ENCODE measurements at places on chromosomes 1 and 21.

DNA sequence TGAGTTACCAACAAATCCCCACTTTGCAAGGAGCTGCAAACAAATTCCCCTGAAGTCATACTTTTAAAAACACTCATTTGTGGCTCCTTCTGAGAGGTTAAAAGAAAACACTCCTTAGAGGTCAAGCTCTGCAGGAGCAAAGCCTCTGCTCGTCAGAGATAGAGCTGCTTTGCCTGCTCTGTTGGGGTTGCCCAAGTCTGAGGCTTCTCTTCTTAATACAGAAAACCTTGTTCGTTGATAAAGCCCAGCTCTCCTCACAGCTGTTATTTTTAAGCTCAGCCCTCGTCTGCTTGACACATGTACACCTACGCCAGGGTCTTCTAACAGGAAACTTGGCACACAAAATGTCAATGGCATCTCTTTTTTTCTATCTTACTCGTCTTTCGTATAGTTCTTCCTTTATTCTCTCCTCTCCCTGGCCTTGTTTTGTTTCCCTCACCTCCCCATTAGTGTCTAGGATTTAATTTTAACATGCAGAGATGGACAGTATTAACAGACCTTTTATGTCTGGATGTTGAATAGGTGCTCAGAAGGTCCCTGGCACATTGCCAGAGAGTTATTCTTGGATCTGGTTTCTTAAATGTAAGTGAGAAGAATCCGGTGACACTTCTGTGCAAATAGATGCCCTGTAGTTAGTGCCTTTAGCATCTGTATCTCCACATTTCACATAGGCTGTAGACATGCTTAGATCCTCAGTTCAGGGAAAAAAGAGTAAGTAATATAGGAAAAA is 86.0 kb downstream of the LRRC53 start:
- no peak for DNase-seq

- no peak for DNase-seq
Measured at GRCh38 chr1:3668585-3669300, 16.4 kb downstream of the TP73 start.

DNA sequence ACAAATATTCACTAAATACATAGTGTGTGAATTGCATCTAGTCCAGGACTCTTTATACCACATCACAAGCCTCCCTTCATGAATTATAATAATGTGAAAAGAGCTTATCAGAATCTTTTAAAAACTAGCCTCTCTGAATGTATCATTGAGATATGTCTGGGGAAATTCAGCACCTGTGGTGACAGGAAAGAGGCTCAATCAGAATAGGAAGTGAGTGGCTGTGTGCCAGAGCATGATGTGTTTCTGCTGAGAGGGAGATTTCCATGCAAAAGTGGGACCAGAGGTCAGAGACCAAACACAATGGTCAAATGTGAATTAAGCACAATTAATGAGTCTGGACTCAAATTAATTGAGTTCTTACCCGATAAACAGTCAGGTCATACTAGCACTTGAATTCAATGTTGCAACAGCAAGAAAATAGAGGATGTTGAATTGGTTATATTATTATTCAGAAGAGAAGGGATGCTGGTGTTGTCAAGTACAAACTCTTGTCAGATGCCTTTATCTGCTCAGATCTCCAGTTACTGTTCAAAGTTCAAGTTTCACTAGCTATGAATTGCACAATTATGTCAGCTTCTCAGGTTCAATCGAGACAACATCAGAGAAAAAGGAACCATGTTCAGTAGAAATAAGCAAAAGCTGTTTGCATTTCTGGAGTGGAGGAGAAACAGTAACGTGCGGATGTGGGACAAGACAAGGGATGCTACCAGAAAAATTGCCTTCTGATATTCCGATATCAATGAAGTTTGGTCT is 226.2 kb downstream of the ZNF326 start:
- DNase-seq = no peak

GRCh38 chr1:119882132-119883049 is 13.9 kb downstream of the ADAM30 start:
- no peak for DNase-seq

GRCh38 chr21:16264319-16264718 is 534.5 kb downstream of the USP25 start:
- DNase-seq = peak; percentile 38

Data from fibroblast of skin of scalp (primary cell).